Cortex of kidney (tissue), 1 donor: ENCODE measurements at places on chromosomes 5 and 9.

GRCh38 chr5:114055318-114056184, 306.3 kb upstream of the KCNN2 start:
- DNase-seq, result no peak

DNA sequence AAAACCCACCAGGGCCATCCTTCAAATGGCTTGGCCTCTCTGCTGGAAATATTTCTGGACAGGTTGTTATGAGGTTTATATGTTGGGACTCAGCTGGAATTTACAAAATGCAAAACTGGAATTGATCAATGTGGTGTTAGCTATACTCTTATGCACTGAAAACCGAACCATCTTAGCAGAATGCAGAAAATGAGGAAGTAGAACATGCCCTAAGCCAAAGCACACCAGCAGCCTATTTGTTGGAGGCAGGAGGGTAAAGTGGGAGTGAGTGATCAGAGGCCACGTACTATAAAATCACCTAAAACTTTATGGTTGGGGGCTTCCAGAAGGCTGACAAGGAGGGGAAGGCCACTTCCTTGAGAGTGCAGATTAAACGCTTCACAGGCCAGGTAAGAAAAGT, 63.6 kb upstream of the C5orf63 start:
- DNase-seq, result no peak

DNA sequence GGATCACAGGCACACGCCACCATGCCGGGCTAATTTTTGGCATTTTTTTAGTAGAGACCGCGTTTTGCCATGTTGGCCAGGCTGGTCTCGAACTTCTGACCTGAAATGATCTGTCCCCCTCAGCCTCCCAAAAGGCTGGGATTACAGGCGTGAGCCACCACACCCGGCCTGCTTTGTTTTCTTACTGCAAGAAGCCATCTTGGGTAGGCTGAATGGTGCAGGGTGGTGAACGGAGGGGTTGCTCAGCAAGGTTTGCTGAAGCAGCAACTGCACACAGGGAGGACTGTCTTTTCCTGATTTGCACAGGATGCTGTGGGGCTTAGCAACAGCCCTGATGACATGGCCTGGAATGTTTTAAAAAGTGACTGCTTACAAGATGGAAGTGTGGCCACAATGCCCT, 10.7 kb downstream of the ZNF354B start:
- DNase-seq, result no peak

DNA sequence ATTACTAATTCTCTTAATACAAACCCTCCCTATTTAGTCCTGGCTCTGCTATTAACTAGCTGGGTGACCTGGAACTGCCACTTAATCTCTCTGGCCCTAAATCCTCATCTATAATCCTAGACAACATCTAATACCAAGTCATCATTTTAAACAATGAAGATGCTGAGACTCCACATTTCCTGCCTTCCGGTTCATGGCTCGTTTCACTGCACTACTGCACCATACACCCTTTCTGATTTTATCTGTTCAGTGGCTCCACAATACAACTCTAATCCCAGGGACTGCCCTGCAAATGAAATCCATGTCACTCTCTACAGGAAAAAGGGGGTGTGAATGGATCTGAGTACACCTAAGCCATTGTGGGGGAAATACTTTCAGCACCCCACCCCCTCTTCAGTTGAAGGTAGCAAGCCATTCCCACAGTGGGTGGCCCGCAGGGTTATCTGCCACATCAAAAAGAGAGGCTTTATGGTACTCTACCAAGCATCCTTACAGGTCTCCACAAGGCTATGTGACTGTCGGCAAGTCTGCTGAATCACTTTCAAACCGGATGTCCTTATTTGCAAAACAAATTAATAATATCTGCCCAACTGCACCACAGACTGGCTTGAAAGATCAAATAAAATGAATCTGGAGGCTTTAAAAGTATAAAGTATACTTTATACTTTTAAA, 89.5 kb downstream of the EPB41L4A start:
- no peak for DNase-seq

GRCh38 chr5:40494631-40495236, 185.0 kb upstream of the PTGER4 start:
- DNase-seq, result no peak

GRCh38 chr5:95283761-95284571, 928 bp downstream of the MCTP1 start:
- DNase-seq, result no peak

GRCh38 chr9:117715411-117715989, 11.3 kb downstream of the TLR4 start:
- DNase-seq, result no peak

DNA sequence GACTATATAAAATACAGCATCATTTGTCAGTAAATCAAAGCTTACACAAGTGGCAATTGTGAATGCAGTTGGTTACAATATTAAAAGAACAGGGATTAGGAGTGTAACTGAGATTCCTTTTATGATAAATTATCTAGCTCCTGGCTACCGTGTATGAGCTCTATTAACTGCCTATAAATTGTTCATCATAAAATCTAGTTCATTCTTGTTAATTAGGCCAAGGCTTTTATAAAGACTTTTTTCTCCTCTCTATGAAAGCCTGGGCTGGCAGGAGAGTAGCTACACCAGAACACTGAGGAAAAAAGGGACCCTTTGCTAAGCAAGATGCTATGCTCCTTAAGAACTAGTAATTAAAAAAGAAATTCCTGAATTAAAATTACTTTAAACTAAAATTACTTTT, 132.4 kb upstream of the MEF2C start:
- no peak for DNase-seq

DNA sequence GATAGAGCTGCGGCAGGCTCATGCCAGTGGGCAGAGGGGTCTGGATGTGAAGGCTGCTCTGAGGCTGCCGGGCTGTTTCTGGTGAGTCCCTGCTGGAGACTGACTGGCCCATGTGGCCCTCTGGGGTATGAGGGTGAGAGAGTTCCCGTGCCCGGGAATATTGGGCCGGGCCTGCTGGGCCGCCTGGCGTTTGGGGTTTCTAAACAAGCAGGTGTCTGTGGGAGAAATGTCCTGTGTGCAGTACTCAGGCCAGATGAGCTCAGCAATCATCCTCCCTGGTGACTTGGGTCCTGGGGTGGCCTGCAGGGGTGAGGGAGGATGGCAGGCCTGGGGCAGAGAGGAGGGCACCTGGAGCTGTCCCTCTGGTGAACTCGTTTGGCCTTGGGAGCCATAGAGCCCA, 74.9 kb downstream of the MACROH2A1 start:
- no peak for DNase-seq

GRCh38 chr5:144427866-144428265, 257.2 kb downstream of the KCTD16 start:
- DNase-seq, result no peak

DNA sequence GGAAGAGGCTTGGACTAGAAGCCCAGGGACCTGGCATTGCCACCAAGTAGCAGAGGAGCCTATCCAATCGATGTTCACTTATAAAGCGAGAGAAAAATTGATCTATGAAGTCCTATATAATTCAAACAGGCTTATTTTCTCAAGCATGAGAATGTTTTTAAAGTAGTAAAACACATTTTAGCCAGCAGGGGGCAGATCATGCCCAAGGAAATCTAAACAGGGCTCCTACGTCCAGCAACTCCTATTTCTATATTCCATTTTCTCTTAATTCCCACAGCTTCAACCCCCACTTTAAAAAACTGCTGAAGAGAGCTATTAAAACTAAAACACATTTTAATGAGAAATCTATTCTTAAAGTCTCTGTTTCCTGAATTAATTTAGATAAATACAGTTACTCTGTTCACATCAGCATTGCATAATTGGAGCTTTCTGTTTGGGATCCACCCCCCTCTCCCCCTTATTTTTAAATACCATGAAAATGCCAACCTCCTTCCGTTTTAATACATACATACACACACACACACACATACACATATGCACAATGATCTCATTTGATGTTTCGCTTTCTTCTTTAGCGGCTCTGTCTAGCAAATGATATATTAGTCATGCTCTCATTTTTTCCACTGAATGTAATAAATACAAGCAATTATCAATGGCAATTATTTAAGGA, 144.9 kb downstream of the MYO10 start:
- no peak for DNase-seq

DNA sequence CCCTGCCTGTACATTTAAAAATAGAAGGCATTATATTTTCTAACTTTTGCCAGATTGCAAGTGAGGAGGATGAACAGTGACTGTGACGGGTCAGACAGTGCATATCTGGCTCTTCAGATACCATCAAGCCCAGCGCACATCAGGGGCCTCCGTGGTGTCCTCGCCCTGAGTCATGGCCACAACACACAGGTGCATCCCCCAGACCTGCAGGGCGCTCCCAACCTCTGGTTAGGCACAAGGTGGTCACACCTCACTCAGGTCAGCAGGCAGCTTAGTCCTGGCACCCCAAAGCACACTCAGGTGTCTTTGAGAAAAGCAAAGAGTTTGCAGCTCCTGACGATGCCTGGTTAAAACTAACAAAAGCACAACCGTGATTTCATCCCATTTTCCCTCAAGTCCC, 28.6 kb downstream of the IRX2 start:
- no peak for DNase-seq

GRCh38 chr5:142826741-142827492, 56.7 kb downstream of the ARHGAP26 start:
- DNase-seq, result no peak

DNA sequence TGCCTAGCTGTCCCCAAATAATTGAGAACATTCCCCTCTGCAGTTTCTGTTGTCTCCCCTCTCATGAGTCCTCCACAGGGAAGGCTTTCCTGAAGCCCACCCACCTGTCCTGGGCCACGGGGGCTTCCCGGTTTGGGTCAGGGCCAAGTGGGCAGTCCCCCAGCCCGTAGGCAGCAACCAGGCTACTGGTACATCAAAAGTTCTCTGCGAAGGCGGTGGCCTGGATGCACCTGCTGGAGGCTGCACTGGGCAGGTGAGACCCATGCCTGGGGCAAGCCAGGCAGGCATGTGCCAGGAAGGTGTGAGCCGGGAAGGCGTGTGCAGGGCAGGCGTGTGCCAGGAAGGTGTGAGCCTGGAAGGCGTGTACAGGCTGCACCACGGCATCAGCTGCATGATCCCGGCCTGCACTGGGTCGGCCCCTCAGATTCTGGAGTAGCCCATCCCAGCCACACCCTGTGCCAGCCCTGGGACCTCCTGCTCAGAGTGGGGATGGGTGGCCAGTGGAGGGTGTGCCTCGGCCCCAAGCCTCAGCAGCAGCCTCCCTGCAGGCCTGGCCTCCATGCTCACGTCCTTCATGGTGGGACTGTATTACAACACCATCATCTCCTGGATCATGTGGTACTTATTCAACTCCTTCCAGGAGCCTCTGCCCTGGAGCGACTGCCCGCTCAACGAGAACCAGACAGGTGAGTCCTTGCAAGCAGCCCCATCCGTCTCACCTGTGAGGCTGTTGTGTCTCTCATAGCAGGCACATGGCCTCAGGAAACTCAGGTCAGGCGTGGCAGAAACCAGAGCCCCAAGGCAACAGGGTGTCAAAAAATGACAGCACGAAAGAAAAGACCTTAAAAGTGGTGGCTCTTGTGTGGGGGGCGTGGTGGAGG, 8.7 kb downstream of the SLC6A19 start:
- no peak for DNase-seq

DNA sequence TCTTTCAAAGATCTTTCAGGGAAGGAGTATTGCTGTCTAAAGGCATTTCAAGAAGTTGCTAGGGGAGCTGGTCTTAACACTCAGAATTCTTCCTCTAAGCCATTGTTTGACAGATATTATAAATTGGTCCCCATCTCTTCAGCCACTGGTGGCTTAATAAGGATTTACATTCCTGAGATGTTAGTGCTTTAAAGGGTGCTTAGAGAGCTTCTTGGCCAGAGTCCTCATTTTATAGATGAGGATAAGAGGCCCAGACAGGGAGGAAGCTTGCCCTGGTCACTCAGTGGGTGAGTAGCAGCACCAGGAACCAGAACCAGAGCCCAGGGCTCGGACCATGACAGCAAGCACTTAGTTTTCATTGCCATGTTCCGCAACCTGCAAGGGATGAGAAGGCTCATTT, 53.2 kb downstream of the GALNT10 start:
- DNase-seq, result no peak

GRCh38 chr9:136847088-136847825, 2.0 kb upstream of the PHPT1 start:
- no peak for DNase-seq

DNA sequence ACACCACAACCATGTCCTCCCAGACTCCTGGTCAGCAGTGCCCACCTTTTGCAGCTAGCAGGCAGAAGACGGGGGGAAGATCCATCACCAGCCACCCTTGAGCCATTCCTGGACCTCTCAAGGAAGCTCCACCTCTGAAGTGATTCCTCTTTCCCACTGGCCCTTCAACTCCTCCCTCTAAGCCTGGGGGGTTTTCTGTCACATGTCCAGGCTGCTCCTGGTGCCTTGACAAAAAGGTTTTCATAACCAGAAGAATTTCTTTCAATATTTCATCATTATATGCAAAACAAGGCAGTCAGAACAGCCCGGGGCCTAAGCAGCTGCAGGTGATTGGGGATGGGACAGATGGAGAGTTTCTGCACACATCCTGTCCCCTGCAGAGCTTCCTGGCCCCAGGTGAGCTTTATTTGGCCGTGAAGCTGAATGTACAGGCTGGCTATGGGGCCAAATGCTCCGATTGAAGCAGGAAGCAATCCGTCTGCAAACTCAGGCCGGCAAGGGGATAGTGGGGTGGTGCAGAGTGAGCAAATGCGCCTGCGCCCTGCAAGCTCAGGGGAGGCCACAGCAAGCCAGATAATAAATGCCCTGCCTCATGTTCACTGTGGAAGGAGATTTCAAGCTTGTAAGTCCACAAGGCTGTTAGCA, 173.5 kb downstream of the C5orf15 start:
- no peak for DNase-seq

- no peak for DNase-seq
Observed at GRCh38 chr9:98541684-98542230, 167.0 kb downstream of the GABBR2 start.

DNA sequence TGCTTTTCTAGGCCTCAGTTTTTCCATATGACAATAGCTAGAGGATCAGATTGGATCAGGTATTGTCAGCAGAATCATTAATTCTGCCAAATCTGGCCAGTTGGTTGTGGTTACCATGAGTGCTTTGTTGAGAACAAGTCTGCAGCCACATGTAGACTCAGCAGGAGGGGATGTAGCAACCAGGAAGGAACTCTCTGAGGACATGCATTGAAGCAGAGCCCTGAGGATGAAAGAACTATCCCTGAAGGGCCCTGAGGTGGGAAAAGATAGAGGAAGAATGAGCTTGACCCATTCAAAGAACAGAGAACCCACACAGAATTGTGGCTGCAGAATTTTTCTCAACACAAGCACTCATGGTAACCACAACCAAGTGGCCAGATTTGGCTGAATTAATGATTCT, 60.1 kb upstream of the AFAP1L1 start:
- DNase-seq, result no peak

- DNase-seq, result no peak
Observed at GRCh38 chr5:82975812-82976211, 101.4 kb downstream of the TMEM167A start.
